ENCODE measurements at places on chromosomes 5 and 9. TPM values are rescaled to one million over a fixed set of nuclear protein-coding genes. Genes with fewer than 3 reads are reported as not detected.

- peaks cover 5% of the 10 kb centered on the region for H3K36me3 ChIP-seq
- H3K27me3 ChIP-seq: no peaks in the 10 kb centered on the region
- DNase-seq: no peak
- peak overlapping the region; percentile 99 for H3K27ac ChIP-seq
- peak overlapping the region; percentile 92 for H3K4me3 ChIP-seq
These were observed 18.1 kb downstream of the FYB1 start for GRCh38 chr5:39201160-39201780.

- peaks cover 7% of the 10 kb centered on the region for H3K27me3 ChIP-seq
- no peak for DNase-seq
- no peak overlapping the region for H3K4me3 ChIP-seq
- no peak overlapping the region for H3K27ac ChIP-seq
- H3K36me3 ChIP-seq: no peaks in the 10 kb centered on the region
These were observed 29.0 kb downstream of the PITX1 start for GRCh38 chr5:135005076-135005475.

GRCh38 chr5:134649163-134649835, 714 bp downstream of the SEC24A start:
- no peak for DNase-seq
- H3K27ac ChIP-seq: peak overlapping the region; percentile 99
- H3K36me3 ChIP-seq: no peaks in the 10 kb centered on the region
- no peaks in the 10 kb centered on the region for H3K27me3 ChIP-seq

DNA sequence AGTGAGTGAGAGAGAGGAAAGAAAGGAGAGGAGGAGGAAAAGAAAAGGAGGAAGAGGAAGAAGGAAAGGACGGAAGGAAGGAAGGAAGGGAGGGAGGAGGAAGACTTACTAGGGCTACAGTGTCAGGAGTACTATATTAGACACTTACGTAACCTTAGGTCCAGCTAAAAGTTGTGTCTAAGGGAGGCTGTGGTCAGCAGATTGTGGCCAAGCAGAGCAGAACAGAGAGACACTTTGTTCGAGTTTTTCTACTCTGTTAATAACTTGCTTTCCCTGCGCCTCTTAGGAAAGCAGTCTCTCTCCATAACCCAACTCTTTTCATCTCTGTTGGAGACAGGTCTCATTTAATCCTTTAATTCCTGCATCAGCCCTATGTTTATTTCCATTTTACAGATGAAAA, 138.9 kb downstream of the KCNN2 start:
- no peak overlapping the region for H3K27ac ChIP-seq
- DNase-seq: no peak
- no peaks in the 10 kb centered on the region for H3K27me3 ChIP-seq
- no peak overlapping the region for H3K4me3 ChIP-seq

Gene ACOT12
- not detected for total RNA-seq

DNA sequence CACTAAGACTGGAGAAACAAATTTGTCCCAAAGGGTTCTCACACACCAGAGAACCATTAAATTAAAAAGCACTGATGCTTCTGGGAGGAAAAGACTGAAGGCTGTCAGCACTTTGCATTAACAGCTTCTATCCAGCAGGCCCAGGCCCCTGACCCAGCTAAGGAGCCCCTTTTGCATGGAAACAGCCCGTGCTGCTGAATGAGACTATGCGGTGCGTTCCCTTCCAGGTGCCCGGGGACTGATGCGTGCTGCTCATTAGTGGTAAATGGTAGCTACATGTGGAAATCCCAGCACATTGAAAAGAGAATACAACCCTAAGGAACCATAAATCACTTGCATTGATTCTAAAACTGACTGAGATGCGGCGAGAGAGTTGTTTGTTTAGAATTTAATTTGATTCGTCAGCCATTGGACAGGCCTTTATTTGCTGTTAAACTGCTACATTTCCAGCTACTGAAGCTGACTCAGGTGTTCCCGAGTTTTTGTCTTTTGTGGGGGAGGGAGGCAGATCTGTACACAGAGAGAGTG, 351.0 kb upstream of the SLC24A2 start:
- DNase-seq: no peak
- no peak overlapping the region for H3K27ac ChIP-seq
- H3K4me1 ChIP-seq: peaks cover 4% of the 10 kb centered on the region
- H3K36me3 ChIP-seq: no peaks in the 10 kb centered on the region
- no peak overlapping the region for H3K4me3 ChIP-seq
- H3K27me3 ChIP-seq: peaks cover 10% of the 10 kb centered on the region

DNA sequence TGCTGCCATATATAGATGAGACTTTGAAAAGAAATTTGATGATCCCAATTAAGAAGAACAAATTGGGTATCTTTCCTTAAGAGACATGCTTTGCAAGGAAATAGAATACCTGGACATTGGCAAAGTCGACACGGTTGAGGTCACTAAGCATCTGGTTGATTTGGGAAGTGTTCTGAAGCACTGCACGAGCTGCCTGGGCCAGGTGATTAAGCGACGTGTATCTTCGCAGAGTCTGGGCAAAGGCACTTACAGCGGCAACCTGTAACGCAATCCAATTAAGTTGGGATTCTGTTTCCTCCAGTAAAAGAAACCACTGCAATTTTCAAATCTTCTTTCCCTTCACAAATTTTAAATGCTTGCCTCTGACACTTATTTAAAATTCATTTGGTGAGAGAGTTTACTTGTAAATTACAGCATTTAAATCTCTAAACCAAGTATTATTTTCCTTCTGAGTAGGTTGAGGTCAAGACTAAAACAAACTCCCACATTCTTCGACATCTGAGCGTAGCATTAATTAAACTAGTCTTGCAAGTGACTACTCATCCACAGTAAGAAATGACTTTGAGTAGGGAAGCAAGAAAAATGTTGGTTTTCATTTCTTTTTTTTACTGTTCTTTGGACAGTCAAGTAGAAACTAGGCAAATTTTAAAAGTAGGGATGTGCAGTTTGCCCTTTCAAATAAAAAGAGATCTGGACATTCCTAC, 262.8 kb downstream of the RFX3 start:
- no peaks in the 10 kb centered on the region for H3K27me3 ChIP-seq
- no peak for DNase-seq

DNA sequence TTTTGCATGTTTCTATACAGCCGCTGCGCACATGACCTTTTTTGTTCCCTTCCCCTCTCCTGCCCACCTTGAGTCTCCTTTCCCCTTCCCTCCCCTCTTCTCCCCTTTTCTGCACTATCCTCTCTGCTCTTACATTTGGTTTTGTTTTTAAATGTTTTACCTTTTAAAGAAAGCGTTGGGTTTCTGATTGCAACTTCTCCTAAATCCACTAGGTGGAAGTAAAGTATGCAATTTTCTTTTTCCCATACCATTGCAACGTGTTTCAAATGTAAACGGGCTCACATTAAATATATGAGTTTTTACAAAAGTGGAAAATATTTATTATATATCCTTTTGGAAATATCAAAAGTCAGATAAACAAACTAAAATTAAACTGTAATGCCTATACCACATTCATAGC, 500.9 kb downstream of the DIRAS2 start:
- H3K4me3 ChIP-seq: no peak overlapping the region
- H3K27ac ChIP-seq: no peak overlapping the region
- no peaks in the 10 kb centered on the region for H3K4me1 ChIP-seq

DNA sequence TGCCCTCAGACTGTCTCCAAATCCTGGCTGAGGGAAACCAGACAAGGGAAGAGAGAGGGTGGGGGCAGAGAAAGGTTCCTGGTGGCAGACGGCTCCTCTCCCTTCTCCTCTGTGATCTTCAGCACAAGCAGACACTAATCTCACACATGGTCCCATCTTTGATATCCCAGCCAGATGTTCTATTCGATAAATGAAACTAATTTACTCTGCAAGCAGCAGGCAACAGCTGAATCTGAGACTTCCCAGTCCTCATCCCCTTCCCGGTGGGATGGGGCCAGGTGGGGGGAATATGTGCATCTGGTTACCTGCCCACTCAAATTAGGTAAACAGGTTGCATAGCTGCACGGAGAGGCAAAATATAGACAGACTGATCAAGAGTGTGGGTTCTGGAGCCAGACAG, 208.9 kb upstream of the PANK3 start:
- peaks cover under 1% of the 10 kb centered on the region for H3K27me3 ChIP-seq
- no peak overlapping the region for H3K4me3 ChIP-seq
- H3K27ac ChIP-seq: no peak overlapping the region
- no peaks in the 10 kb centered on the region for H3K36me3 ChIP-seq
- H3K4me1 ChIP-seq: no peaks in the 10 kb centered on the region
- no peak for DNase-seq

DNA sequence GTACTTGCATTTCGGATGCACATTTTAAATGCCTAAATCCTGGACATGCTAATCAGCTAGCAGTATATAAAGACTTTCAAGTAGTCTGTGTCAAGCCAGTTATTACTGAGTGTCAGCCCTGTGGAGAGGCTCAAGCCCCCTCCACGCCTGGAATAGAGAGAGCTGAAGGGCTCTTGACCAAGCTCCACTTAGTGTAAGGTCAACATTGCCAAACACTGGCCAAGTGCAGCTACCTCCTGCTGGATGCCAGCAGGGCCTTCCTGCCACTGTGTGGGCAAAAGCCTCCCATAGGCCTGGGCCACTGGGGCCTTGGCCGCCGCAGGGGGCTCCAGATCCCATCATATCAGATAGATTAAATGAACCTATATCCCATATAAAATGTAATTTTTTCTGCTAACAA, 239.4 kb upstream of the PANK3 start:
- no peak overlapping the region for H3K27ac ChIP-seq
- DNase-seq: no peak
- H3K4me3 ChIP-seq: no peak overlapping the region
- H3K36me3 ChIP-seq: no peaks in the 10 kb centered on the region

DNA sequence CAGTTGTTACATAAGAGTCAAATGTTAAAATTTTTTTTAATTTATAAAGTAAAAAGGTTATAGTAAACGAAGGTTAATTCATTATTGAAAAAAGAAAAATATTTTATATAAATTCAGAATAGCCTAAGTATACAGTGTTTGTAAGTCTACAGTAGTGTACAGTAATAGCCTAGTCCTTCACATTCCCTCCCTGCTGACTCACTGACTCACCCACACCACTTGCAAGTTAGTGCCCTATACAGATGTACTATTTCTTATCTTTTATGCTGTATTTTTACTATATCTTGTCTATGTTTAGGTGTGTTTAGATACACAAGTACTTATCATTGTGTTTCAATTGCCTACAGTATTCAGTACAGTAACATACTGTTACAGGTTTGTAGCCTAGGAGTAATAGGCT, 57.6 kb downstream of the MAMDC2 start:
- no peaks in the 10 kb centered on the region for H3K36me3 ChIP-seq
- DNase-seq: no peak
- no peaks in the 10 kb centered on the region for H3K4me1 ChIP-seq
- H3K4me3 ChIP-seq: no peak overlapping the region
- peaks cover 10% of the 10 kb centered on the region for H3K27me3 ChIP-seq

GRCh38 chr5:179140293-179140692, 80.1 kb downstream of the ZNF354C start:
- H3K36me3 ChIP-seq: no peaks in the 10 kb centered on the region
- H3K4me1 ChIP-seq: peaks cover 9% of the 10 kb centered on the region

Gene TMEM8B
- total RNA-seq: 1.8 TPM

DNA sequence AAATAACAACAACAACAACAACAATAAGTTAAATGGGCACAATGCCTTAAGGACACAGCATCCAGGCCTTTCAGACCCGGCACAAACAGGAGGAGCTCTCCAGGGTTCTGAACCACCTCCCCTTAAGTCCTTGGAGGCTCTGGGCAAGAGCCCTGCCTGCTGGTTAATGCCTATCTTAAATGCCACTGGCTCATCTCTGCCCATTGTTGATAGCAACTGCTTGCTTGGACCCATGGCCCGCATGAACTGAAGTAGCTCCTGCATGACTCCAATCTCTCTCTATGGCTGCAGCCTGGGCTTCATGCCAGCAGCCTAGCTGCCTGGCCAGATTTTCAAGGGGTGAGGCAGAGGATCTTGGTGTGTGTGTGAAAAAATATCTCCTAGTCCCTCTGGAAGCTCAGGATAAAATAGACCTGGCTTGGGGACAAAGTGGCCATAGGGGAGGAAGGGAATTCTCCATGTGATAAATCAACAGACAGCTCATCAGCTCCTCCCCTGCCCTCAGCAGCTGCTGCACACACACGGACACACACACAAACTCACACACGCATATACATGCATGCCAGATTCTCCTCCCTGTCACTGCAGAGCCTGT, 27.4 kb downstream of the FAM219A start:
- no peaks in the 10 kb centered on the region for H3K27me3 ChIP-seq
- H3K36me3 ChIP-seq: no peaks in the 10 kb centered on the region
- no peak overlapping the region for H3K4me3 ChIP-seq
- H3K27ac ChIP-seq: no peak overlapping the region
- no peak for DNase-seq
- H3K4me1 ChIP-seq: no peaks in the 10 kb centered on the region

Gene BARHL1
- not detected for total RNA-seq

- H3K27ac ChIP-seq: peak overlapping the region; percentile 48
- peak; percentile 68 for DNase-seq
- H3K4me1 ChIP-seq: peaks cover 67% of the 10 kb centered on the region
- no peaks in the 10 kb centered on the region for H3K27me3 ChIP-seq
- no peaks in the 10 kb centered on the region for H3K36me3 ChIP-seq
- peak overlapping the region; percentile 40 for H3K4me3 ChIP-seq
These were observed 114.5 kb upstream of the NR5A1 start for GRCh38 chr9:124621371-124622328.

GRCh38 chr9:84228130-84228720, 112.3 kb downstream of the SLC28A3 start:
- no peaks in the 10 kb centered on the region for H3K36me3 ChIP-seq
- no peak for DNase-seq
- H3K27me3 ChIP-seq: peaks cover 16% of the 10 kb centered on the region
- no peak overlapping the region for H3K27ac ChIP-seq
- H3K4me3 ChIP-seq: no peak overlapping the region

Gene GTF2H2
- 29.1 TPM for total RNA-seq

DNA sequence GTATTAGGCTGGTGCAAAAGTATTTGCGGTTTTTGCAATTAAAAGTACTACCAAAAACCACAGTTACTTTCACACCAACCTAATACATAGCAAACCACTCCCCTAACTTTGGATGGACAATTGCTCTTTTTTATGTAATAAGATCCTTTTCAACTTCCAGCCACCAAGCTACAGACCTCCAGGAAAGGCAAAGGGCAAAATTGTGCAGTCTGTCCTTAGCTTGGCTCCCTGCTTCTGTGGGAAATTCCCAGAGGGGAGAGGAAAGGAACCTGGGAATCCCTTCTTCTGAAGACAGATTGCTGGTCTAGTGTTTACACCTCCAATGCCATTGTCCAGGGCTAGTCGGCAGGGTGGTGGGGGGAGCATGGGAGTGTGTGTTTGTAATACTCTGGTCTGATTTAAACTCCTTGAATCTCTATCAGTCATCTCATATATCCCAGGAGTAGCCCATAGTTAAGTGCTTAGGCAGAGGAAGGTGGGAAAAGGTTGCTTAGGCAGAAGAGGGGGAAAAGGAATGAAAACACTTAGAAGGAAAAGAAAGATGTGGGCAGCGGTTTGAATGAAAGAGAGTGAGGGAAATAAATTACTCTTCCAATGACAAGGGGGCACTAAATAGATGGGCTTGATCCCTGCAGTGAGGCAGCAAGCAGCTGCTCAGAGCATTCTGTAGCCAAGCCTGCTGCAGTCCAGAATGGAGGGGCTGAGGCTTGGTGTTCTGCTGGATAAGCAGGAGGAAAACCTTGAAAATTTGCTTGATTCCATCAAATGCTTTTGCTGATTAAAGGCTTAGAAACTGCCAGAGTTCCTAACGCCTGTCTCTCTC, 86.9 kb upstream of the MAP1B start:
- H3K27me3 ChIP-seq: peaks cover 38% of the 10 kb centered on the region
- no peak for DNase-seq
- H3K27ac ChIP-seq: no peak overlapping the region
- no peak overlapping the region for H3K4me3 ChIP-seq
- H3K4me1 ChIP-seq: no peaks in the 10 kb centered on the region

Measured in natural killer cell treated with Interleukin-12 subunit alpha and Interleukin-12 subunit beta and Interleukin-15 and Interleukin-18, amount 100 ng/mL, for 72 hours (primary cell).